ENCODE measurements at places on chromosomes 2 and 18.

DNA sequence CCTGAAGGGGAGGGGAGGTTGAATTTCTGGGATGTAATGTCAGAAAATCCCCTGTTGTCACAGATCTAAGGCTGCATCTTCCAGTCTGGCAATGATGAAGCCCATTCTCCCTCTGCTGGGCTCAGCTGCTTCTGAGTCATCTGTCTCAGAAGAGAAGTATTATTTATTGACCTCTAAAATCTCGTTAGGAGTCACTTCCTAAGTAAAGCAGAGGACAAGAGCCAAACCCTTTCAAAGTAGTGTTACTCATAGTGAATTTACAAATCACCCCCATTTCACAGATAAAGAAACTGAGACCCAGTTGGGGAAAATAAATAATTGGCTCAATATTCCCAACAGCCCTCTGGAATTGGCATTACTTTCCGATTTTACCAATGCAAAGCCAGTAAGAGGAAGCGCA, 167.3 kb upstream of the SKOR2 start:
- no peak for DNase-seq

- DNase-seq = no peak
Measured at GRCh38 chr18:48975120-48975816, 24.5 kb upstream of the SMAD7 start.

DNA sequence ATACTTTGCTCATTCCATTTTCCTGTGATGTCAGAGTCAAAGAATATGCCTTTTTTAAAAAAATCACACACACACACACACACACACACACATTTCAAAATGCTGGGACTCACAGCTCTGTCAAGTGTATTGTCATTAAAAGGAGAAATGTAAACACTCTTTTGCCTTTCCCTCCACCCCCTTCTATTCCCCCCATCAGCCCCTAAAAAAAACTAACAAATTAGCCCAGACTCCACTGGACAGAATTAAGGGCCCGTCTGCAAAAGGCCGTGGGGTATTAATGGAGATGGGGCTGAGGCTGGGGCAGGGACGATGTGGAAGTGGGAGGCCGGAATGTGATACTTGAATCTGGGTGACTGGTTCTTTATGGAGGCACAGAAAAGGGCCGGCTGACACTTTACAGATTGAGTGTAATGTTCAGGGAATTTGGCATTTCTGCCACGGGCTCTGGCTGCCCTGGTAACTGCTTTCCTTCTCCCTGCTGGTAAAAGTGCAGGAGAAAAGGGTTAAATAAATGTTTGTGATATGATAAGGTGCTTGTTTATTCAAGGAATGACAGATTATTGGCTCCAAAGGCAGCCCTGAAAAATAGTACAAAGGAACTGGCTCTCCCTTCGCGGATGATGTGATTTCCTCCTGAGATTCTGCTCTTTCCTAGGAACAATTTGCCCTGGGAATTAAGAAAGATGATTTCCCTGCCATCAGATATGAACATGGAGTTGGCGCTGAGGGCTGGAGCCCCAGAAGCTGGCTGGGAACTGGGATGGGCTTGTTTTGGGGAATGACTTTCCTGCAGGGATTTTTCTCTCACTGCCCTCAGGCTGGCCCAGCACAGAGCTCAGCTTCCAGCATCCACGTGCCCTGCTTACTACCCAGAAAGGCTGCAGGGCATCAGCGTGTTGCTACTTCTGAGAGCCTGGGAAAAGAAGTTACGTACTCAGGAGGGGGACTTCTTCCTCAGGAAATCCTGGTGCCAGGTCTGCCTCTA, 52.8 kb upstream of the CTAGE1 start:
- no peak for DNase-seq

DNA sequence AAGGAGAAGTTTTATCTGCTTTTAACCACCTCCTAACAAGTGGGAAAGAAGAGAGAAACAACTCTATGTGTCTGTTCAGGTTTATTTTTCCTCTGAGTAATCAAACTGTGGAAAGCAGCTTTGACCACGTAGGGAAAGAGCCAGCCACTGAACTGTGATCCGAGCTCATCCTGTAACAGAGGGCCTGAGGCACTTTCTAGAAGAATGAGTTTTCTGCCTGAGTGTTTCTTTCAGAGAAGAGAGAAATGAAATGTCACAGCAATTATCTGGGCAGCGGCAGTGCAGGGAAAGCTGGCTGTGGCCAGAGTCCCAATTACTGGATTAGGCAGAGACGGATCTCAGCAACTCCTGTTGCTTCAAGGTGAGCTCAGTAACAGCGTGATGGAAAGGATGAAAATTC, 151.9 kb downstream of the CD226 start:
- no peak for DNase-seq

GRCh38 chr2:228180181-228181097, 1.0 kb downstream of the SPHKAP start:
- DNase-seq = no peak

GRCh38 chr18:64893349-64893748, 744.5 kb upstream of the LINC00305 start:
- no peak for DNase-seq

GRCh38 chr2:149027590-149028250, 10.8 kb upstream of the LYPD6B start:
- no peak for DNase-seq

DNA sequence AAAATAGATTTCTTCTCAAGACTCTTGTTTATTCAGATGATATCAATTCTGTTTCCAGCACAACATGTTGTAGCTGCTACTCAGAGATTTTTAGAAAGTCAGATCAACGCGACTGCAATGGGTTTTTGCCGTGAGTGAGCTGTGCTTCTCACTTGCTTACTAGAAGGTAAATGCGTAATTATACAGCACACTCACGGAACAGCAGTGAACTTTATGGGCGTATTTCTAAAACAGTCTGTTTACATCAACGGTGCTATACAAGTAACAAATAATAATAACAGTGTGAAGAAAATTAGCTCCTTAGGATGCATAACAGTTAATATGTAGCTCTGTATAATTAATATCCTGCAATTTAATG, 533.6 kb downstream of the RNF144A start:
- DNase-seq = no peak

DNA sequence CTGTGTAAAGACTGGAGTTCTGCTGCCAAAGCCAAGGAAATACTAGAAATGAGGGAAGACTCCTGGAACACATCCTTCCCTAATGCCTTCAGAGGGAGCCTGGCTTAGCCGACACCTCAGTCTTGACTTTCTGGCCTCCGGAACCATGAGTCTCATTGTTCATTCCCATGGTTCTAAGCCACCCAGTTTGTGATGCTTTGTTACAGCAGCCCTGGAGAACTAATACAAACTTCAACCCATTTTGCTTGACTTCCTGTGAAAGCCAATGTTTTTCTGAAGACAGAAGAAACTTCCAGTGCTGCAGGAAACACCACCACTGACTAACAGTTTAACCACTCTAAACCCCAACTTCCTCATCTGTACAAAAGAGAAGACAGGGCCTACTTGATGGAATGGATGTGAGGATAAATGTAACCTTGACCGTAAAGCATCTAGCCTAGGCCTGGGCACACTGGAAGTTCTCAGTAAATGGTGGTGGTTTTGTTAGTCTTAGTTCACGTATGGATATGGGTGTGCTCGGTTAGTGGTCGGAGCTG, 85.9 kb upstream of the RFX8 start:
- no peak for DNase-seq

GRCh38 chr18:60910534-60910933, 422.7 kb upstream of the CDH20 start:
- DNase-seq = no peak

GRCh38 chr18:44149706-44150105, 531.0 kb upstream of the SETBP1 start:
- no peak for DNase-seq

GRCh38 chr2:41954304-41955291, 93.2 kb upstream of the PKDCC start:
- no peak for DNase-seq

- DNase-seq = no peak
Measured at GRCh38 chr2:3465844-3466481, 53.4 kb downstream of the ADI1 start.

DNA sequence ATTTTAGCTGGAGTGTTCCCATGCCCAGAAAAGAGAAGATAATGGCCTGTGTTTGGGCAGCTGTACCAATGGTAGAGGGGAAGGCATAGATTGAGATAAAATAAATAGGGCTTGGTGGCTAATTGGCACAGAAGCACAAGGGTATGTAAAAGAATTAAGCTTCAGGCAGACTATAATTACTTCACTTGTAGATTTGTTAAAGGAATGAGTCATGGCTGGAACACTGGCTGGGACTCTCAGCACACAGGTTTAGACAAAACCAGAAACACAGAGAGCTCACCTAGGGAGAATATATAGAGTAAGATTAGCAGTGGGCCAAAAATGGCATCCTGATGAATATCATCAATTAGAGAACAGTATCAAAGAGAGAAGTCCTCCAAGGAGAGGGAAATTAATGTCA, 198.3 kb upstream of the FIGN start:
- no peak for DNase-seq

DNA sequence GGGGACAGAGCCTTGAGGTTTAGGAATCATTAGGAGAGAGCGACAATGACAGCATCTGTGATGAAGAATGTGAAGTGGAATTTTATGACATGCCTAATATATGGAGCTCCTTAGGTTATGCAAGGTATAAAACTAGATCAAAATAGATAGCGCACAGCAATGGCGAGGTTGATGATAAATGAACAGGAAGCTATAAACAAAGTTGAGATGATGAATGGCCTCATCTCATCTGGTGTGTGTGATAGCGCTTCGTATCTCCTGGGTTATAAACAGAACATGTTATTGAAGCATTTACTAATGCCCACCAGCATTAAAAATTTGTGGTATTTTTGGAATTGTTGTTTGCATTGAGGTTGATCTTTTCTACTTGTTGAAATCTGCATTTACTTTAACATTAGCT, 231.5 kb downstream of the LTBP1 start:
- DNase-seq = no peak

DNA sequence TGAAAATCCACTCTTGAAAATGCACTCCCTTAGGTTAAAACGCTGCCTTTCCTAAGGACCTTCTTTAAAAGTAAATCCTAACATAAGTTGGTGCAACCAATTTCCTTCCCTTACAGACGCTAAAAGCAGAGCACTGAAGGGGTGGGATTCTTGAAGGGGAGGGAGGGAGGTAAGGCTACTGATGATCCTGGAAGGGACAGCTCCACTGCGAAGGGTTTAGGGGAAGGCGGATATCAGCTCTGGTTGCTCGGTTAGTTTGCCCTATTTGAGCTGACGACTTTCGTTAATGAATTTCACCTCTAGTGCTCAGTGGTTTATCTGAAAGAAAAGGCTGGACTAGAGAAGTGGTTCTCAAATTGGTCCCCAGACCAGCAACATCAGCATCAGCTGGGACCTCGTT, 49.7 kb upstream of the SIGLEC15 start:
- no peak for DNase-seq

DNA sequence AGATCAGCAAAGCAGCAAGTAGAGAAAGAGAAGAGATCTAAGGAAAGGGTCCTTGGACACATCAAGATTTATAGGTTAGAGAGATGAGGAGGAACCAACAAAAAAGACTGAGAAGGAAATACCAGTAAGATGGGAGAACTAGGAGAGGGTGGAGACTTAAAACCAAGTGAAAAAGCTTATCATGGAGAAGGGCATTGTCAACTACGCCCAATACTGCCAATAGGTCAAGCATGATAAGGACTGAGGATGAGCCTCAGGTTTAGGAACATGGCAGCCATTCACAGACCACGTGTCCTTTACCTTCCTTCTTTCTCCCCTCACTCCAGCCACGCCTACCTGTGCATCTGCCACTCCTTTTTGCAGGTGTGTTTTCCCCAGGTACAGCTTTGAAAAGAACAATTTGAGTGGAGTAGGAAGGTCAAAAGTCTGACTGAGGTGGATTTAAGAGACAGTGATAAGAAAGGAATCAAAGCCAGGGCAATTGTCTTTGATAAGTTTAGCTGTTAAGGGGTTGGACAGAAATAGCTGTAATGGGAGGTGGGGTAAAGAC, 238.7 kb downstream of the STK39 start:
- no peak for DNase-seq

- no peak for DNase-seq
Measured at GRCh38 chr2:146989741-146990140, 855.1 kb upstream of the ACVR2A start.

- no peak for DNase-seq
Measured at GRCh38 chr2:84959566-84960506, 11.1 kb upstream of the KCMF1 start.

- DNase-seq = no peak
Measured at GRCh38 chr2:99939135-99939534, 203.3 kb downstream of the AFF3 start.

DNA sequence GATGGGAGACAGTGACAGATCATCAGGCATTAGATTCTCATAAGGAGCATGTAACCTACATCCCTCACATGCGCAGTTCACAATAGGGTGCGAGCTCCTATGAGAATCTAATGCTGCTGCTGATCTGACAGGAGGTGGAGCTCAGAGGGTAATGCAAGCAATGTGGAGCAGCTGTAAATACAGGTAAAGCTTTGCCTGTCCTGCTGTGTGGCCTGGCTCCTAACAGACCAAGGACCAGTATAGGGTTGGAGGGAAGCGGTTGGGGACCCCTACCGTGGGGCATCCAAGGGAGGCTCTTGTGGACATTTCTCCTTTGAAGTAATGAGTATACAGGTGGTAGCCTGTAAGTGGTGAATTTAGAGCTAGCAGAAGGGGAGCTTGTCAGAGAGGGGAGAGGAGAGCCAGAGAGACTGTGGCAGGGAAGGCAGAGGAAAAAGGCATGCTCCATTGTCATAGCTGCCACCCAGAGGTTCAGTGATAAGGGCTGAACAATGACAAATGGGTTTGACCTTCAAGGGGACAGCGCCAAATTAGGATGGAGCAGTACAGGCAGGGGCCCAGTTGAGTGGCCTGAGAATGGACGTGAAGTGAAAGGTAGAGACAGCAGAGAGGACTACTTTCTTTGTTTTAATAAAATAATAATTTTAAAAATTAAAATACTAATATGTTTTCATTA, 15.2 kb upstream of the TMBIM1 start:
- DNase-seq = no peak

- DNase-seq = no peak
Measured at GRCh38 chr2:166239548-166239947, 111.7 kb upstream of the SCN1A start.

GRCh38 chr18:148841-149240, 9.5 kb upstream of the USP14 start:
- no peak for DNase-seq

- no peak for DNase-seq
Measured at GRCh38 chr2:181457741-181458425, 697 bp downstream of the ITGA4 start.

- no peak for DNase-seq
Measured at GRCh38 chr2:236592821-236593220, 23.2 kb downstream of the ACKR3 start.

DNA sequence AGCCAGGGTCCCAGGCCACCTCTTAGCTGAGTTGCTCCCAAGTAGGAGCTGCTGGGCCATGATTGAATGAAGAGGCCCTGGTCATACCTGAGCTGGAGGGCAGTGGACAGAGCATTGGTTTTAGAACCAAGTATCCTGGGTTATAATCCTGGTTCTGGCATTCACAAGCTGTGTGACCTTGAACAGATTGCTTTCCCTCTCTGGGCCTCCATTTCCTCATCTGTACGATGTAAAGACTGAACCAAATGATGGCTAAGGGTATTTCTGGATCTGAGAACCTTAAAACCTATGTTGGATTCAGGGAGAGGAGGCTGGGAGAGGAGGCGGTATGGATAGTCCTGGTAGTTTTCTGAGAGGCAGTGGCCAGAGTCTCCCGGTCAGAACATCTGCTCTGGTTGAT, 31.0 kb downstream of the KCNK3 start:
- DNase-seq = no peak

GRCh38 chr2:27735263-27735904, 36.1 kb upstream of the MRPL33 start:
- DNase-seq = peak; percentile 55

GRCh38 chr2:224796695-224797305, 80.6 kb upstream of the CCDC195 start:
- no peak for DNase-seq
